ENCODE measurements at places on chromosomes 7 and 10. TPM values are rescaled to one million over a fixed set of nuclear protein-coding genes. Genes with fewer than 3 reads are reported as not detected.
A peak's percentile ranks its signal among the peaks of the same experiment; 100 is the strongest.

GIMAP2 gene
- 120 TPM for total RNA-seq

FZD8 gene
- 0.65 TPM for total RNA-seq

STEAP1B gene
- 0.33 TPM for total RNA-seq

SH2B2 gene
- total RNA-seq = 2.1 TPM

CXCL12 gene
- total RNA-seq = not detected

C10orf71 gene
- not detected for total RNA-seq

SEPTIN14 gene
- total RNA-seq = not detected

RAPGEF5 gene
- 0.93 TPM for total RNA-seq

ABCA13 gene
- not detected for total RNA-seq

AKR1D1 gene
- total RNA-seq = not detected

GRCh38 chr7:79806161-79806734 lies 328.4 kb upstream of the GNAI1 start:
- no peaks in the 10 kb centered on the region for H3K36me3 ChIP-seq
- H3K4me3 ChIP-seq = no peak overlapping the region
- no peak for DNase-seq
- no peaks in the 10 kb centered on the region for H3K27me3 ChIP-seq

DNA sequence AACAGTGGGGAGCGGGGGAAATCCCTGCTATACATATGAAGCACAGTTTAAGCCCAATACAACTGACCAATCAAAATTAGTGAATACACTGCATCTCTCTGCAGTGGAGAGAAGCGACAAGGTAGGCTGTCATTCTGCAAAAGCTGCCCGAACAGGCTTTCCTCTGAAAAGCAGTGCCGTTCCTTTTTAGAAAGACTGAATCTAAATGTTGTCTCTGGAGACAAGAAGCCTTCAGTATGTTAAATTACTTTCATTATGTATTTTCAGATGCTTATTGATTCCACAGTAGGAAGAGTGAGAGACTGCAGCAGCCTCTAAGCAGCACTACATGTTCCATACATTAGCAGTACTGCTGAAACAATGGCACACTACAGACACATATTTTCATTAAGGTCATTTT lies at the start of gene GPR22:
Gene GPR22 (plus strand): TSS at position 129 of the 400 bp plus-strand sequence. CDS start 4,004 bp downstream, outside the sequence.
- no peaks in the 10 kb centered on the region for H3K36me3 ChIP-seq
- no peaks in the 10 kb centered on the region for H3K4me1 ChIP-seq
- H3K4me3 ChIP-seq = no peak within 1 kb of the TSS

DNA sequence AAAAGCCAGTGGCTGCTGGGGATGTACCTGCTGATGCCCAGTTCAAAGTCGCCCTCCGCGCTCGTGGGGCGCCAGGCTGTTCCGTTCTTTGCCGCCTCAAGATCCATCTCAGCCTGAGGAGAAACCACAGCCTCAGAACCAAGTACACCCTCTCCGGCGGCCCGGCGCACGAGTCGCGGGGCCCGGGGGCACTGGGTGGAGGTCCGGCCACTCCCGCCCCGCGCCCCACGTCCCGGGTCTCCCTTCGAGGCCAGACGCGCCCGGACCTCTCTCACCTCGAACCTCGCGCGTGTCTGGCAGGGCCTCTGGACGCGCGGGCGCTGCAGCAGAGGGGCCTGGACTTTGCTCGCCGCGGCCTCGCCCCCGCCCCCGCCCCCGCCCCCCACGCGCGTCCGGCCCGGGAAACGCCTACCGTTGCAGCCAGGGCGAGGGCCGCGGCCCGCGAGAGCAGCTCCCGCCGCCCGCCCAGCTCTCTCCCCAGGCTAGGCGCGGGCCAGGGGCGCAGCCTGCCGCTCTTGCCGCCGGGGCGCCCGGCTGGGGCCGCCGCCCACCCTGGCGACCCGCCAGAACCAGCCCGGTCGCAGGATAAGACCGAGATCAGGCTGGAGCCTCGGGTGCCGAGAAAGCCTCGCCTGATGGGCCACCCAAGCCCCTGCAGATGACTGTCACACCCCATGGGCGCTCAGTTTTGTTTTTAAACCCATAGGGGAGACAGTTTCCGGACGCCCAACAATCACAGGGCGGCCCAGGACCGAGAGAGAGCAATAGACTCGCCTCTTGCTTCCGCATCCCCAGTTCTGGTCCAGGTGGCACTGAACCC lies at the start of gene ABCB4:
Gene ABCB4 (minus strand): TSS at position 322 of the 820 bp plus-strand sequence. CDS start 215 bp downstream, at position 107.
- H3K4me1 ChIP-seq = peaks cover 8% of the 10 kb centered on the region
- H3K27ac ChIP-seq = no peak within 1 kb of the TSS
- no peaks in the 10 kb centered on the region for H3K36me3 ChIP-seq
- H3K27me3 ChIP-seq = peaks cover 37% of the 10 kb centered on the region
- DNase-seq = no peak

DNA sequence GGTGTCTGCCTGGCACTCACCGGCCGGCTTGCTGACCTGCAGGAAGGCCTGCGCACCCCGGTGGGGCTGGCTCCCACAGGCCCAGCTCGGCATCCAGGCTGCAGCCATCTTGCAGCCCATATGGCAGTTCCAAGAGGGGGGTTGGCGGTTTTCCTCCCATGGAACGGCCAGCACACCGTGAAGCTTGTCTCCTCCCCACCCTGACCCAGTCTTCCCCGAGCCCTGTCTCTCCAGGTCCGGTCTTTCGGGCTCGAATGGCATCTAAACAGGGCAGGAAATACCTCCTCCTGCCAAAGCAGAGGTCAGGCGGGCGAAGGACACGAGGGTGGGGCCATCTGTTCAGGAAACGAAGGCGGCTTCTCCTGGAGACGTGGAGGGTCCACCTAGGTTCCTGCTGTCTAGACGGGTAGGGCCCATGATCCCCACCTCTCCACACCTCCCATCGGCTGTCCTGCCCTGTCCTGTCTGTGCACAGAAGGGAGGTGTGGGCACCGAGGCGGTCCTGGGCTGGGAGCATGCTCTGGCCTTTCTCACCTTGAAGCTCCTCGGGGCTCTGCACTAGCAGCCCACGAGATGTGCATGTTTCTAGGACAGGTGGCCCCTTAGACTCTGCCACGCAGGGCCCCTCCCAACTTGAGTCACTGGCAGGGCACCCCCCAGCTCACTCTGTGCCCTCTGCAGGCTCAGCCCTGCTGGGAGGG lies 113.7 kb upstream of the DIP2C start:
- DNase-seq = no peak
- peaks cover 30% of the 10 kb centered on the region for H3K4me1 ChIP-seq
- peaks cover 26% of the 10 kb centered on the region for H3K36me3 ChIP-seq
- no peak overlapping the region for H3K4me3 ChIP-seq
- H3K27me3 ChIP-seq = peaks cover 2% of the 10 kb centered on the region

DNA sequence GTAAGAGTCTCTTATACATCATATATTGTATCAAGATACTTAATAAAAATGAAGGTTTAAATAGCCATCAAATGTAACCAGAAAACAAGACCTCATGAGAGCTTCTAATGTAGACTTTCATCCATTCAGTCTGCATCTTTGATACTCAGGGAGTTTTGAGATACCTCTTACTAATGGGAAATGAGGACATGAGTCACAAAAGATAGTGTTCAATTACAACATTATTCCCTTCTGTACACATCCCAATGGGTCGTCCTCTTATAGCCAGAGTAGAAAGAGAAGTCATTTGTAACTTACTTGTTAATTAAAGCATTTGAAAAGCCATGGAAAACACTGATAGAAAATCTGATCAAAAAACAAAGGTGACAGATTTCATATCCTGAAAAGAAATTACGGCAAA lies 19.4 kb downstream of the SHTN1 start:
- no peak overlapping the region for H3K4me3 ChIP-seq
- no peaks in the 10 kb centered on the region for H3K27me3 ChIP-seq
- H3K4me1 ChIP-seq = no peaks in the 10 kb centered on the region
- H3K27ac ChIP-seq = no peak overlapping the region

DNA sequence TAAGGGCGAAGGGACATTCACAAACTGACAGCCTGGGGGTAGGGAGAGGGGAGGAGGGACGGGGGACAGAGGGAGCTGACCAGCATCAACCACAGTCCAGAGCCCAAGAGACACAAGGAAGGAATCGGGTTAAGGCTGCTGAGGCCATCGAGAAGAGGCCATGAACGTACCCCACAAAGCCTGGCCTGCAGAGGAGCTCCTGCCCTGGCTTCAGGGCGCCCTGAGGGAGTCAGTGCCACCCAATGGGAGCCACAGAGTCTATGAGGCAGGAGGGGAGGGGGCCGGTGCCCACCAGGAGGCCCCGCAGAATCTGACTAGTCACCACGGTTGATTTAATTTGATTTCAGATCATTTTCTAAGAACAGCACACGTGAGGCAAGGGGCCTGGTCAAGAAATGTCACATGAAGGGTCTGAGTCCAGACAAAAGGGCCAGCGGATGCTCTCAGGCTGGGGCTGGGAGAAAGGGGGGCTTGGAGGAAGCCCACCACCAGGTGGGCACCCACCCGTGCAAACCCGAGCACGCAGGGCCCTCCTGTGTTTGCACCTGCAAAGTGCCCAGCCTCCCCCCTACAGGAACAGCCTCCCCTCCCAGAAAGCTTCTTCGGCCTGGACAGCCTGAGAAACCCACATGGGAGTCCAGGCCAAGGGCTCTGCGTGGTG lies 40.4 kb downstream of the CAMK2B start:
- H3K4me1 ChIP-seq = no peaks in the 10 kb centered on the region
- DNase-seq = no peak
- no peak overlapping the region for H3K4me3 ChIP-seq
- H3K27me3 ChIP-seq = no peaks in the 10 kb centered on the region

DNA sequence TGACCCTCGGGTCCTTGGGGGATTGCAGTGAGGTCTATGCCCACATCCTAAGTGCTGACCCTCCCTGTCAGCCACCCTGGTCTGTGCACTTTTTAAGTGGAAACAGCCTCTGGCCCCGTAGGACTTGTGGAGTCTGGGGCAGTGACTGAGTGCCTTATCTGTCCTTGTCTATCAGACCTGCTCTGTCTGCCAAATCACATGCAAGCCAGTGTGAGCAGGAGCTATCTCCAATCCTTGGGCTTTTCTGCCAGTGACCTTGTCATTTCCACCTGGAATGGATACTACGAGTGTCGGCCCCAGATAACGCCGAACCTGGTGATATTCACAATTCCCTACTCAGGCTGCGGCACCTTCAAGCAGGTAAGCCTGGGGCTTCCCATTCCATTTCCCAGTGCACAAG lies 62.7 kb downstream of the C10orf120 start:
- no peaks in the 10 kb centered on the region for H3K4me1 ChIP-seq
- no peak for DNase-seq
- no peak overlapping the region for H3K4me3 ChIP-seq
- no peak overlapping the region for H3K27ac ChIP-seq

DNA sequence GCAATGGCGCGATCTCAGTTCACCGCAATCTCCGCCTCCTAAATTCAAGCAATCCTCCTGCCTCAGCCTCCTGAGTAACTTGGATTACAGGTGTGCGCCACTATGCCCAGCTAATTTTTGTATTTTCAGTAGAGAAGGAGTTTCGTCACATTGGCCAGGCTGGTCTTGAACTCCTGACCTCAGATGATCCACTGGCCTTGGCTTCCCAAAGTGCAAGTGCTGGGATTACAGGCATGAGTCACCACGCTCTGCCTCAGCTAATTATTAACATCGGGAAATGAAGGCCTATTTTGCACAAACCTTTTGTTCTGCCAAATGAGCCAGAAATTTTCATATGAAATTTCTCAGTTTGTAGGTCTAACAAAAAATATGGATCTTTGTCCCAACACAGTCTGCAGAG lies 106.7 kb upstream of the ODAD2 start:
- H3K27me3 ChIP-seq = no peaks in the 10 kb centered on the region
- no peak overlapping the region for H3K4me3 ChIP-seq
- DNase-seq = no peak
- no peaks in the 10 kb centered on the region for H3K36me3 ChIP-seq

- H3K27me3 ChIP-seq = no peaks in the 10 kb centered on the region
- H3K4me3 ChIP-seq = no peak overlapping the region
- peaks cover 10% of the 10 kb centered on the region for H3K36me3 ChIP-seq
- peaks cover 55% of the 10 kb centered on the region for H3K4me1 ChIP-seq
- no peak for DNase-seq
- peak overlapping the region; percentile 81 for H3K27ac ChIP-seq
Observed at GRCh38 chr7:105295596-105296352, 92.9 kb downstream of the SRPK2 start.

GRCh38 chr7:74612015-74612829 lies 45.3 kb upstream of the GTF2I start:
- peaks cover 1% of the 10 kb centered on the region for H3K27me3 ChIP-seq
- no peak overlapping the region for H3K4me3 ChIP-seq
- no peak for DNase-seq
- H3K4me1 ChIP-seq = peaks cover 12% of the 10 kb centered on the region
- no peaks in the 10 kb centered on the region for H3K36me3 ChIP-seq

DNA sequence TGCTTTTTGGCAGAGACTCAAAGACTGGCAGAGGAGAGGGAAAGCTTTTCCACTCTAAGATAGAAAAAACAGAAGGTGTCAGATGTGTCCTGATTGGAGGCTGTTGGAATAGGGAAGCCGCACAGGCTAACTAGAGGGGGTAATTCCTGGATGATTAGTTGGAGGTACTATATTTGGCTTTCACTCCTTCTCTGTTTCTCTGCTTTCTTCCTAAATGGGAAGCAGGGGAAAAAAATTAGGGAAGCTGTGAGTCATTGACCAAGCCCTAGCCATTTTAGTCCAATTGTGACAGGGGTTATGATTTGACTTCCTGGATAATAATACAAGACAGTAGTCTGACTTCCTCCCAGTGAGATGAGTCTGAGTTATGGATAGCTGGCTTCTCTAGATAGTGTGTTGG lies 475.2 kb upstream of the CELF2 start:
- no peak overlapping the region for H3K27ac ChIP-seq
- no peaks in the 10 kb centered on the region for H3K4me1 ChIP-seq
- no peak for DNase-seq
- H3K27me3 ChIP-seq = no peaks in the 10 kb centered on the region
- H3K36me3 ChIP-seq = no peaks in the 10 kb centered on the region
- H3K4me3 ChIP-seq = no peak overlapping the region

DNA sequence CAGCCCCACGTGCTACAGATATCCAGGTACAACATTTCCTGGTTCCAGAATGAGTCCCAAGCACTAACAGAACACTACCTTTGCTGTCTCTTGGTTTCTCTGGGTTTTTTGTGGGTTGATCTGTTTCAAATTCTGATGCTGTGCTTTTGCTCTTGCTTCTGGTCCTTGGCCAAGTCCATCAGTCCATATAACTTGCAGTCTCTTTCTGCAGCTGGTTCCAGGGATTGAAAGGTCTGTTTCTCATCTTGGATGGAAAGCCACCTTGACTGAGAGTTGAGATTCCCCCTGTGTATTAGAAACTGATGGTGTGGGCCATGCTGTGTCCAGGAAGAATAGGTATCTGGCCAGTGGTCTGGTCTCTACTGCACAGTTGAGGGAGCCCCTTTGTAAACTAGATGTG lies 171.1 kb downstream of the JCAD start:
- H3K27ac ChIP-seq = no peak overlapping the region
- no peak overlapping the region for H3K4me3 ChIP-seq
- DNase-seq = no peak
- H3K27me3 ChIP-seq = peaks cover 15% of the 10 kb centered on the region
- no peaks in the 10 kb centered on the region for H3K4me1 ChIP-seq
- H3K36me3 ChIP-seq = no peaks in the 10 kb centered on the region

GRCh38 chr7:28533731-28534531 lies 121.6 kb downstream of the CREB5 start:
- peaks cover 4% of the 10 kb centered on the region for H3K27me3 ChIP-seq
- no peaks in the 10 kb centered on the region for H3K36me3 ChIP-seq
- DNase-seq = no peak
- no peak overlapping the region for H3K4me3 ChIP-seq
- no peaks in the 10 kb centered on the region for H3K4me1 ChIP-seq

GRCh38 chr7:17412883-17413282 lies 114.4 kb downstream of the AHR start:
- H3K27me3 ChIP-seq = no peaks in the 10 kb centered on the region
- DNase-seq = no peak
- no peaks in the 10 kb centered on the region for H3K36me3 ChIP-seq
- H3K4me3 ChIP-seq = no peak overlapping the region
- no peak overlapping the region for H3K27ac ChIP-seq
- no peaks in the 10 kb centered on the region for H3K4me1 ChIP-seq

All from activated CD4-positive, alpha-beta memory T cell treated with anti-CD3 and anti-CD28 coated beads, Interleukin-2, amount 10 ng/mL, durations not matched to agents 7 days and 5 days (primary cell).